ENCODE measurements at places on chromosomes 2 and 18.

GRCh38 chr2:1849450-1849849, 105.1 kb upstream of the PXDN start:
- DNase-seq = no peak

GRCh38 chr2:54657664-54658083, 65.8 kb upstream of the EML6 start:
- no peak for DNase-seq

DNA sequence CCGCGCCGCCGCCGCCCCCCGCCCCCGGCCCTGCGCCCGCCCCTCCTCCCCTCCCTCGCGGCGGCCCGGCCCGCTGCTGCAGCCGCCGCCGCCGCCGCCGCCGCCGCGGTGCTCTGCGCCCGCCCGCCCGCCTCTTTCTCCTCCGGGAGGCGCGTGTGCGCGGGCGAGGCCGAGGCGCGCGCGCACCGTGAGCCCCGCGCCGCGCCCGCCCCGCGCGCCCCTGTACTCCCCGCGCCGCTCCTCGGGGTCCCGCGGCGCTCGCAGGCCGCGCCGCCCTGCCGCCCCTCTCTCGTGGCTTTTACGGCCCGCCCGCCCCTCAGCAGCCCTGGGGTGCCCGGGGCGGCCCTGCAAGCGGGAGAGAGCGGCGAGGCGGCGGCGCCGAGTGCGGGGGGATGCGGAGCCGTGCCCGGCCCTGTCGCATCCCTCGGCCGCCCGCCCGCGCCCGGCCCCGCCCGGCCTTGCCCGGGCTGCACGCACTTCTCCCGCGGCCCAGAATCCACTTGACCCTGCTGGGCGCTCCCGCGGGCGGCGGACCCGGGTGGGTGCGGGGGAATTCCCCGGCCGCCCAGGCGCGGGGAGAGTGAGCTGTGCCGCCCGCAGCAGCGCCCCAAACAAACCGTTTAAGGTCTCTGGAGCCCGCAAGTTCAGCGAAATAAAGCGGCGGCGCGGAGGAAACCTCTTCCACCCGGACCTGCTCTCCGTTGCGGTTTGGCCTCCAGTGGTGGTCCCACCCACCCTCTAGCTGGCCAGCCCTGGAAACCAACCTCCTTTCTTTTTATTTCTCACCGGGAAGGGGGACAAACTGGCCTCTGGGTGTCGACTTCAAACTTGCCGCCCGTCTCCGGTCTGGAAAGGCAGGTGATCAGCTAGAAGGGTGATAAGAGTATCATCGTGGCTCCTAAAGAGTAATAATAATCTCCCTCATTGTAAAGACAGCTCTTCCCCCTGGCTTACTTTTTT, 37.4 kb downstream of the AFF3 start:
- DNase-seq = no peak

DNA sequence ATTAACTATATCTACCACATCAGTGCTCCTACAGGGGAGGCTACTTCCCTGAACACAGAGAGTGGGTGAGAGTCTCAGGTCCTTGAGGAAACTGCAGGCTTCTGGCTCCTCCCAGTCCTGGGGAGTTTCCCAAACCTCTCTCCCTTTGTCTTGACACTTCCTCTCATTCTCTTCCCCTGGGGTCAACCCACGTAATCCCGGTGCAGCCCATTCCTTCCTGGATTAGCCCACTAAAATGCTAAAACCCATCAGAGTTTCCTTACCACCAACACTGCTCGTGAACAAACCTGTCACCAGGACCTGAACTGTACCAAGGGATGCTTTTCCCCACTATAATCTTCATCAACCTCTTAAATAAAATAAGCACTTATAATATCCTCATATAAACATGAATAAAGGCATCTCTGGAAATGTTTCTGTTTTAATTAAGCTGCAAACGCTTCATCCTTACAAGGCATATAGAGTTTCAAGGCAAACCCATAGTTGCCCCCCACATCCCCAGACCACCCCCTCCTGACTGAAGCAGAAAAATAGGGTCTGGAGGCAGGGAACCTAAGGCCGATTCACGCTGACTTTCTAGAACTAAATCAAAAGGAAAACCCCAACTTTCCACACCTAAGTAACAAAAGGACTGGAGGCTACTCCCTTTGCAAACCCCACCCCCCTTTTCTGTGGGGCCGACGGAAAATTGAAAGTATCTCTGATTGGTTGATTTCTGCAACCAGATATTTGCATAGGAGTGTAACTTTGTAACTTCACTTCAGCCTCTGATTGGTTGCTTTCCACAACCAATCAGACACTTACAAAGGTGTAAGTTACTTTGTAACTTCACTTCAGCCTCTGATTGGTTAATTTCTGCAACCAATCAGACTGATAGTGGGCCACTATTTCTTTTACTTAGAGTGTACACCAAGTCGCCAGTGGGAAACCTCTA, 19.0 kb downstream of the TMSB10 start:
- no peak for DNase-seq

Measured in stimulated activated CD4-positive, alpha-beta T cell treated with anti-CD3 and anti-CD28 coated beads, Interleukin-1b, Interleukin-23, amount 100 ng/mL, for 24 hours (primary cell).